SIG-M5 (cell line): ENCODE measurements at places on chromosomes 16 and 17.

DNA sequence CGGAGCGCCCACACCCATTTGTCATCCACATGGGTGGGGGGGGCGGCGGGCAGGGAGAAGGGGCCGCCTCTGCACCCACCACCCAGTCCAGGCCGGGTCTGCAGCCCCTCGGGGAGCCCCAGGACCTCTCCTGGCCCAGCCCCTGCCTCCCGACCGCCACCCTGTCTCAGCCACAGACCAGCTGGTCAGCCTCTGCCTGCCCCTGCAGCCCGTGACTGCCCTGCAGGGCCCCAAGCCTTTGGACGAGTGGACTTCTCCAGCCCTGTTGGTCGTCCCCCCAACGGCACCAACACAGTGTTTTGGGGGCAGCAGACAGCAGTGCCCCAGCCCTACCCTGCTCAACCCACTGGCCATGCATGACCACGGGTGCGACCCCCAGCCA is 1.2 kb downstream of the PRR35 start:
- no peak for DNase-seq

- no peak for DNase-seq
Measured at GRCh38 chr17:13492737-13493122, 109.0 kb downstream of the HS3ST3A1 start.

- DNase-seq: no peak
Measured at GRCh38 chr16:89720551-89720812, 216 bp downstream of the VPS9D1 start.

DNA sequence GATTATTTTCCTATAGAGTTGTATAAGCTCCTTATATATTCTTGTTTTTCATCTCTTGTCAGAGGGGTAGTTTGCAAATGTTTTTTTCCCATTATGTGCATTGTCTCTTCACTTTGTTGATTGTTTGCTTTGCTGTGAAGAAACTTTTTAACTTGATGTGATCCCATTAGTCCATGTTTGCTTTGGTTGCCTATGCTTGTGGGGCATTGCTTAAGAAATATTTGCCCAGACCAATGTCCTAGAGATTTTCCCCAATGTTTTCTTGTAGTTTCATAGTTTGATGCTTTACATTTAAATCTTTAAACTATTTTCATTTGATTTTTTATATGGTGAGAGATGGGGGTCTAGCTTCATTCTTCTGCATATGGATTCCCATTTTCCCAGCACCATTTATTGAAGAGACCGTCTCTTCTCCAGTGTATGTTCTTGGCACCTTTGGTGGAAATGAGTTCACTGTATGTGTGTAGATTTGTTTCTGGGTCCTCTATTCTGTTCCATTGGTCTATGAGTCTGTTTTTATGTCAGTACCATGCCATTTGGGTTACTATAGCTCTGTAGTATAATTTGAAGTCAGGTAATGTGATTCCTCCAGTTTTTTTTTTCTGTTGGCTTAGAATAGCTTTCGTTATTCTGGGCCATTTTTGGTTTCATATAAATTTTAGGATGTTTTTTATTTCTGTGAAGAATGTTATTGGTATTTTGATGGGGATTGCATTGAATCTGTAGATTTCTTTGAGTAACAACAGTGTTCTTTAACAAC is 165.8 kb downstream of the ABCA8 start:
- no peak for DNase-seq

GRCh38 chr17:142102-142661 is 4.8 kb downstream of the SCGB1C2 start:
- no peak for DNase-seq

DNA sequence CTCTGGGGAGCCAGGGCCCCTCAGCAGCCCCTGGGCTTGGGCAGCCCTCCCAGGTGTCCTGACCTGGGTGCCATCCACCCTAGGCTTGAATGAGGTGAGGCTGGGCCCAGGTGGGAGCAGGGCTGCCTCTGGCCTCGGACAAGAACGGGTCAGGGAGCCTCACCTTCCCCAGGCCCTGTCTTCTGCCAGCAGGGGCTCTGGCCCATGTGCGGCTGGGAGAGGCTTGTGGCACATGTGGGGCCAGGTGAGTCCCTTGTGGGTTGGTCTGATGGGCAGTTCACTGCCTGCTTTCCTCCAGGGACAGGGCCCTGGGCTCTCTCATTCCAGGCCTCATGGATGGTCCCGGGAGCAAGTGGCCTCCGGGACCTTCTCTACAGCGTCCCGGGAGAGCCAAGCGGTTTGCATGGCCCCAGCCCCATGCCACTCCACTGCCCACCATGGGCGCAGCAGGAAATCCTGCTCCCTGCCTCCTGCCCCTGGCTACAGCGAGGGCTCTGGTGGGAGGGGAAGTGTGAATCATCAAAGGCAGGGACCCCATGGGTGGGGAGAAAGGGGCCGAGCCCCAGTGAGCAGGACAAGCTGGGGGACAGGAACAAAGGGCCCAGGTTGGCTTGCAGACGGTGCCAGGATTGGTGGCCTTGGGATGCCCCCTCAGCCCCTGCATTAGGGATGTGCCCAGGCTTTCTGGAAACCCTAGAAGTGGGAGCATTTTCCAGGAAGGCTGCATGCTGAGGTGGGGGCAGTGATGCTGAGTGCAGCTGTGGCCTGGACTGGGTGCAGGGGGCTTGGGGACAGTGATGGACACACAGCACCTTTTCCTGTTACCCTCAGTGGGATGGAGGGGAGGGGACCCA is 12.2 kb downstream of the VASN start:
- DNase-seq: no peak

- DNase-seq: no peak
Measured at GRCh38 chr16:19177111-19177739, 9.2 kb downstream of the SYT17 start.

- no peak for DNase-seq
Measured at GRCh38 chr17:79814974-79815835, 18.3 kb upstream of the CBX8 start.

GRCh38 chr17:2693561-2694380 is 17.8 kb downstream of the CLUH start:
- DNase-seq: no peak

GRCh38 chr17:5706577-5707210 is 122.4 kb upstream of the NLRP1 start:
- DNase-seq: no peak

- DNase-seq: no peak
Measured at GRCh38 chr17:10233161-10233560, 34.8 kb upstream of the GAS7 start.

DNA sequence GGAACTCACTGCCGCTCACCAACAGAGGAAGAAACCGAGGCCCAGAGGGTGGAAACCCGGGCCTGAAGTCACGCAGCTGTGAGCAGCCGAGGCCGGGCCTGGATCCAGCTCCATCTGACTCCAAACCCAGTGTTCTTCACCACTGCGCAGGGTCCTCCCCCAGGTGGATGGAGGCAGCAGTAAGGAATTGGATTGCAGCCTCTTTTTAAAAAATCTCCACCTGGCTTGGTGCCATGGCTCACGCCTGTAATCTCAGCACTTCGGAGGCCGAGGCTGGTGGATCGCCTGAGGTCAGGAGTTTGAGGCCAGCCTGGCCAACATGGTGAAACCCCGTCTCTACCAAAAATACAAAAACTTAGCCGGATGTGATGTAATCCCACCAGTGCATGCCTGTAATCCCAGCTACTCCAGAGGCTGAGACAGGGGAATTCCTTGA is 177.2 kb downstream of the FOXL1 start:
- DNase-seq: no peak

DNA sequence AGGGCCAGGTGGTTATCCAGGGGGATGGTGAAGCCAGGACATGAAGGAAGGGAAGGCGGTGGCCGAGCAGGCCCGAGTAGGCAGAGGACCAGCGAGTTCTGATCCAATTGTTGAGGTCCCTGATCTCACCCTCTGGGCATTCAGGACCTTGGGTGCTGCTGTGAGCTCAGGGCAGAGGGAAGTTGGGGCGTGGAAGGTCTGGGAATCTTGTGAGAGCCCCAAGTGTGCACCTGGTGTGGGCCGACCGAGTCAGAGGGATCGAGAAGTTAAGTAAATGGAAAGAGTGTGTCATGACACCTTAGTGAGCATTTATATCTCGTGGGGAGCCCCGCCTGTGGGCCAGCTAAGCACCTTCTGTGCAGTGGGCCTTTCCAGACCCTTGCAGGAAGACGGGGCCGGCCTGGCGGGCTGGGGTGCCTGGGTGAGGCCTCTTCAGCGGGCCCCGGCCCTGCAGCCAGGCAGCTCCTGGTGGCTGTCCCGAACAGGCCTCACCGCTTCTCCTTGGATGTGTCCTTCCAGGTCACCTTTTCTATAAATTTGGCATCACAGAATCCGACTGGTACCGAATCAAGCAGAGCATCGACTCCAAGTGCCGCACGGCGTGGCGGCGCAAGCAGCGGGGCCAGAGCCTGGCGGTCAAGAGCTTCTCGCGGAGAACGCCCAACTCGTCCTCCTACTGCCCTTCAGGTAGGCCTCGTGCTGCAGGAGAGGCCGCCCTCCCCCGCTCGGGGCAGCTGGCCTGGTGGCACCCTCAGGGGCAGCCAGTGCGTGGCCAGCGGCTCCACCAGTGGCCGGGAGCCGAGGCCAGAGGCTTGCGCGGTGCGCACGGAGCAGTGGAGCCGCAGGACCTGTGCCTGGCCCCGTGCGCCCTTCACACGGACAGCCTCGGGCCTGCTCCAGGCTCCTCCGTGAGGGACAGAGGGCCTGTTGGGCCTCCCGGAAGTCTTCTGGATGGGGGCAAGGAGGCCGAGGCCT is 76.0 kb downstream of the BANP start:
- DNase-seq: no peak

DNA sequence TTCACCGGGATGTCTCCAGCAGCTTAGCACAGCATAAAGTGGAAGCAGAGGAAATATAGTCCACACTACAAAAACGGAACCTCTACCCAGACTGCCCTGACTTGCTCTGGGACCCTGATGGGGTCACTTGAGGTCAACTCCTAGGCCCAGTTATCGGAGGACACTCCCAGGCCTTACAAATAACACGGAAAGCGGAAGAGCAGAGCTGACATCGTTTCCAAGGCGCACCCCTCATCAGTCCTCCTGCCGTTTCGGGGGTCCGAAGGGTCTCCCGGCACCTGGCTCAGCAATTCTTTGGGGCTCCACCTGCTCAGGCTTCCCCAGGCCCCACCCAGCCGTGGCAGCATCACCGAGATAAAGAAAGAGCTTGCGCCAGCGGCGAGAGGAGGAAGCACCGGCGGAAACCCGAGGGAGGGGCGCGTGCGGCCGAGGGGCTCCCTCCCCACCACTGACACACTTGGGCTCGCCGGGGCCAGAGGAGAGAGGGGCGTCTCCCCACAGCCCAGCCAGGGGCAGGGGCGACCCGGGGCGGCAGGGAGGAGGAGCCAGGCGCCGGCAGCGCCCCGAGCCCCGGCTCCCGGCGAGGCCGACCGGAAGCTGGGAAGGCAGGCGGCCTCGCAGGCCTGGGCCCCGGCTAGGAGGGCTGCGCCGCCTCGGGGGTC is 727 bp downstream of the CORO7 start:
- no peak for DNase-seq

- DNase-seq: no peak
Measured at GRCh38 chr17:10793816-10794215, 10.1 kb downstream of the TMEM238L start.

DNA sequence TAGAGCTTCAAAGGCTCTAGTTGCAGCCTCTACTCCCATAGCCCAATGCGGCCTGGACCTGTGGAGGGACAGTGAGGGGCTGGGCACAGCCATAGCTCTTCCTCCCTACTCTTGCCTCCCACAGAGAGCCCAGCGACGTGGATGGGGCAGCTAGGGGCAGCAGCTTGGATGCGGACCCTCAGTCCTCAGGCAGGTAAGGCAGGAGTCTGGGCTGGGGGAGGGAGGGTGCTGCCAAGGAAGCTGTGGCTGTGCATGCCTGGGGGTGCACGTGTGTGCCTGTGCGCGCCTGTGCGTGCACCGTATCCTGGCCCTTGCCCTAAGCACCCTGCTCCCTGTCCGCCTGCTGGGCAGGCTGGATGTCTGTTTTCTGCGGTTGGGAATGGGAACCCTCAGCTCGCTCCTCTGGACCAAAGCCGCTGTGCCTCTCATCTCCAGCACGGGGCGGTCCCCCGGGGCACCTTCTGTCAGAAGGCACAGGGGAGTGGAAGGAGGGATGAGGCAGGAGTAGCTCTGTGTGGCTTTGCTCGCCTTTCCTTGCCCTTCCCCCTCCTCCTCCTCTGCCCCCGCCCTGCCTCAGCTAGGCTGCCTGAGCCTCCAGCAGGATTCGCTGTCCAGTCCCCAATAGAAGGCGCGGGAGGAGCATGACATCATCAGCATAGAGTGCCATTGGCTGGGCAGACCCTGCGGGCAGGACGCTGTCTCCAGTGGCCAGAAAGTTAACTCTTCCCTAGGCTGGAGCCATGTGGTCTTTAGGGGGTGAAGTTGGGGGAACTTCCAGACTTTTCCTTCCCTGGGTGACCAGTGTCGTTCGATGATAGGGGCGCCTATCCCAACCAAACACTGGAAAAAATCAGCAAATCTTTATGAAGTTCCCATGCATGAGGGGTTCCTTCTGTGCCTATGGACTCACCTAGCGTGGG is 797 bp downstream of the PRCD start:
- no peak for DNase-seq

- no peak for DNase-seq
Measured at GRCh38 chr16:27819356-27819755, 244.2 kb downstream of the GSG1L start.

DNA sequence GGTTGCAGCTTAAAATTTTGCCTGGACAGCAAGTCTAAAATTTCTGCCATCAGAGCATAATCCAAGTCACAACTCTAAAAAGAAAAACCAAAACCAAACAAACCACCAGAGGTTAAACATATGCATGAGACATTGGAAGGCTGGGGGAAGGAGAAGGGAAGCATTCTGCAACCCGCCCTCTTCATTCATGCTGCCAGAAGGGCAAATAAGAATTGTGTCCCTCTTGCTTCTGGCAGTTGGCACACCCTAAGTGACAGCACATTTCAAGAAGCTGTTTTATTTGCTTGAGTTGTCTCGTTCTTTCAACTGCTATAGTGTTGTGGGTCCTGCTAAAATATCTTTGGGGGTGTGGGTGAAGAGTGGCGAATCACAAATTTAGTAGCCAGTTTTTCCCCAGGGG is 99.6 kb downstream of the SKAP1 start:
- no peak for DNase-seq

DNA sequence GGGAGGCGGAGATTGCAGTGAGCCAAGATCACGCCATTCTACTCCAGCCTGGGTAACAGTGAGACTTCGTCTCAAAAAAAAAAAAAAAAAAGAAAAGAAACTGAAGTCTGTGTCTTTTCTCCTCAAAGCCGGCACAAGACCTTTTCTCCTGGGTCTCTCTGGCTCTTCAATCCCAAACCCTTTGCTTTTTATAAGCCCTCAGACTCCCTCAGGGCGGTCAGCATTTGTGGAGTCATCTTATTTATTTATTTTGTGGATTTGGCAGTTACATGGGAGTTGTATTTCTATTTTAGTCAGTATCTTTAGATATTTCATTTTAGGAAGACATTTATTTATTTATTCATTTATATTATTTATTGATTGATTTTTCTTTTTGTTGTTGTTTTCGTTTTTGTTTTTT is 57.7 kb upstream of the MAP3K14 start:
- DNase-seq: no peak
